ENCODE measurements at places on chromosomes 11 and 22.

DNA sequence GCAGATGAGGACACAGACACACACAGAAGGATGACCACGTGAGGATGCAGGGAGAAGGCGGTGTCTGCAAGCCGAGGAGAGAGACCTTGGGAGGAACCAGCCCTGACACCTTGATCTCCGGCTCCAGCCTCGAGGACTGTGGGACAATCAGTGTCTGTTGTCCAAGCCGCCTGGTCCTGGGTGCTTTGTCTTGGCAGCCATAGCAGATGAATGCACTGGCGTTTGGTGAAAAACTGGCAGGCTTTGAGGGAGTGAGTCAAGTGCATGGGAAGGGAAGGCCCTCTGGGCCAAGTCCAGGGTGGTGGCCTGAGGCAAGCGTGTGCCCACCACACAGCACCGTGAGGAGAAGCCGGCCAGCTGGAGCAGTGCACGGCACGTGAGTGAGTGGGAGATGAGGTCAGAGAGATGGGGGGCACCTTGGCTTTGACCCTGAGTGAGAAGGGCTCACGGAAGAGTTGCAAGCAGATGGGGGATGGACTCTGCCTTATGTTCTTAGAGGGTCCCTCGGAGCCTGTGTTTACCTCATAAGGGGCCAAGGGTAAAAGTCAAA, 12.4 kb upstream of the BRSK2 start:
- no peak for DNase-seq

DNA sequence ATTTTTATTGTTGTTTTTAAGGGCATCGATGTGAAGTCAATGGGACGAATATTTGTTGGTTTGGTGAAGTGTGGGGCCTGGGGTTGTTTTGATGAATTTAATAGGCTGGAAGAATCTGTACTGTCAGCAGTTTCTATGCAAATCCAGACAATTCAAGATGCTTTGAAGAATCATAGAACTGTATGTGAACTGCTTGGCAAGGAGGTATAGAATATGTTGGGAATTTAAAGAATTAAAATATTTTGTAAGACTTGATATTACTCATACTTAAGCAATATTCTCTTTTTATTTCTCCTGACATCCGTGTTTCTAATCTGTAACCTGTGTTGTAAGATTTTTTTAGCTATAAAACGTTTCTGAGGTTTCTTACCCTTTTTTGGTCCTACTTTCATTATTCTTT, 61.6 kb downstream of the DYNC2H1 start:
- DNase-seq, result peak; percentile 21

DNA sequence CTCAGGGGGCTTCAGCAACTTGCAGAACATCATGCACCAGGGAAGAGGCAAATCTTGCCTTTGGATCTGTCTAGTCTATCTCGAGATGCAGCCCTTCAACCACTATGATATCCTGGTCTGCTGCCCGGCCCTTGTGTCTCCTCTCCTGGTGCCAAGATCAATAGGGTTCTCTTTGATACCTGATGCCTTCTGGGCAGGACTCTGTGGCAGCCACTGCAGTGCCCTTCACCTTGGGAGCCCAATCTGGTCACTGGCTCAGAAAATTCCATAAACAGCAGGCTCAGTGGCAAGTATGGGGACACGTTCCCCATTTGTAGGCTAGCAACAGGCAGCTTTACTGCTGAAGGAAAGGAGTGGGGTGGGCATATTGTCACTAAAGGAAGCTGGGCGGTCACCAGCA, 23.4 kb downstream of the SYN3 start:
- no peak for DNase-seq

GRCh38 chr11:82872377-82873150, 27.7 kb downstream of the PRCP start:
- DNase-seq, result no peak

DNA sequence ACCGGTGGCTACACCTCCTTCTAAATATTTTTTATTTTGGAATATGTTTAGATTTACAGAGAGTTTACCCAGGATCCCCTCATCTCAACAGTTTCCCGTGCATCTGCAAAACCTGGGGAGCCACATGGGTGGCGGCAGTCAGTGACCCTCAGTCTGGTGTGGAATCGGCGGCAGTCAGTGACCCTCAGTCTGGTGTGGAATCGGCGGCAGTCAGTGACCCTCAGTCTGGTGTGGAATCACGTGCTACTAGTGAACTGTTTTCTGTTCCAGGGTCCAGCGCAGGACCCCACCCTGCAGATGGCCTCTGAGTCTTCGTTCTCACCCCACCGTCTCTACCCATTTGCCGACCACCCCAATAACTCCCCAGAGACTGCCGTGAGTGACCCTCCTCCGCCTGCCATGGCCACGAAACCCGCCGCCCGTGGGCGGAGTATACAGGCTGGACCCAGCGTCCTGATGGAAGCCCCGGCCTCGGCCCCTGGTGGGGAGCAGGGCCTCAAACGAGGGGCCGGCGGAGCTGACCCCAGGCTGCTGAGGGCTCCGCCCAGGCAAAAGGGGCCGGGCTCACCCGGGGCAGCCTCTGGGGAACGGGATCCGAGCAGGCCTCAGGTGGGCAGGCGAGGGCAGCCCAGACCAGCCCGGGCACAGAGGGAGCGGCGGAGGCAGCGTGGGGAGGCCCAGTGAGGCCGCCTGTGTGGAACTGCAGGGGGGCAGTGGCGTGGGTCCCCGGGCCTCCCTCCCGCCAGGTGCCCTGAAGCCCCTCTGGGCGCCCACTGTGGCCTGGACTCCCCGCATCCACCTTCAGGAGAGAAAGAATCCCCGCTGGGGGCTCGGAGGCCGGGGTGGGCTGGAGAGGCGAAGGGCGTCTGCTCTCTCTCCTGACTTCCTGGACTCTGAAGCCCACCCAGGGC, 2.5 kb downstream of the IL17REL start:
- no peak for DNase-seq

- no peak for DNase-seq
Measured at GRCh38 chr11:65308281-65308891, 6.3 kb upstream of the CDC42EP2 start.
